ENCODE measurements at places on chromosomes 2 and 18.

DNA sequence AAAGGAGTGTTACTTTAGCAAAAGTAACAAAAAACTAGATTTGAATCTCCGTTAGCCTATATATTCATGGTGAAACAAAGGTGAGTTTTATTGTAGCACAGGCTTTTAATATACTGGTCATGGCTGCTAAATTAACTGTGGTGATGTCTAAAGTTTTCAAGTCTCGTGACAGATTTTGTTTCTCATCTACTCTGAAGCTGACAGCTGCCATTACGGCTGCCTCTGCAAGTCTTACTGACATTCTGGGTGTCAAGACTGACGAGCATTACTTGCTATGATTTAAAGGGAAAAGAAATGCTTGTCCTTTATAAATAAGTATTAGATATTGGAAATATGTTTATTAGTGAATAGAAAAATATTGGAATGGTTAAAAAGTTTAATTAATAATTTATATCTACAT lies 207.7 kb downstream of the DSEL start:
- DNase-seq = no peak

DNA sequence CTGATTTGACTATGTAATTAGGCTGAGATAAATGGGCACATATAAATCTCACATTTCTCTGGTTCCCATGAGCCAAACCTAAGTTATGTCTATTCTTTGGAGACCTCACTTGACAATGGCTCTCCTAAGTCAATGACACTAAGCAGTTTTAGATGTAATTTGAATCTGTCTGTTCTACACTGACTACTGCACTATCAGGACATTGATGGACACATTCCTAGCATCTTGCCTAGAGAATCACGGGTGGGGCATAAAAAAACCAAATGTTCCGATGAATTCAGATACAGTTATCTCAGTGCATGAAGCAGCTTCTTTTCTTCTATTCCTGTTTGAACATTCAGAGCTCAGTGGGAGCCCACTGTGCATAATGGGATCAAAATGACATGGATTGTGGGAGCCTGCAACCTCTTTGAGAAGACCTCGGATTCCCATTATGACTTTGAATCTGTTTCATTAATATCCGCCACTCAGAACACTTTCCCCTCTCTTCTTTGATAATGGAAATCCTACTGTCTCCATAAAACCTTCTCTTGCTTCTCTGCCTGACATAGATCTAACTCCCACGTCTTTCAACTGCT lies 110.8 kb downstream of the FSHR start:
- DNase-seq = no peak

DNA sequence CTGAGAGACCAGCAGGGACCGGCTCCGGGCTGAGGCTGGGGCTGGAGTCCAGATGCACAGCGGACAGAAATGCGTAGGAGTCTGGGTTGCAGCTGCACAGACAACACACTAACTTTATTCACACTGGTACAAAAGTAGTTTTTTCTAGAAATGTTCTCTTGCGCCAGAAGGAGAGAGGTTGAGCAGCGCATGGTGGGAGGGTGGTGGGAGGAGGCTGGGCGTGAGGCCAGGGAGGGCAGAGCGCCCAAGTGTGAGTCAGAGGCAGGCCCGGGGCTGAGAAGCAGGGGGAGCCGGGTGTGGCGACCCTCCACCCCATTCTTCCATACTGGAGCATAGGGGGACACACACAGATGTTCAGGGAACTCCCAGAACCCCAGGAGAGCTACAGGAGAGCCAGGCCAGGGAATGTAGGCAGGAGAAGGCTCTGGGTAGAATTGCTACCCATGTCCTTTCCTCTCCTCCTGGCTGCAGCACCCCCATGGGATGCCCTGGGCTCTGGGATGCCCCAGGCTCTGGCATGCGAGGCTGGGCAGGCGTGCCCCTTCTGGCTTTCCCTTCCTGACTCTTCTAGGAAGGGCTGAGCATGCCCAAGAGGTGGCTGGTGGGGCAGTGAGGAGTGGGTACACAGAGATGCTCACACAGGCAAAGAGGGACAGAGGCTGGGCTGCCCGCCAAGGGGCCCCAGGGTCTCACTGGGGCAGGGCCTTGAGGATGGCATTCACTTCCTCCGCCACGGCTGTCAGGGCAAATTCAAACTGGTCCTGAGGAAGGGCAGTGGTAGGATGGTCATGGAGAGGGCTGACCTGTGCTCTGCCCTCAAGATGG lies 10.6 kb downstream of the DNAJB2 start:
- DNase-seq = peak; percentile 10

DNA sequence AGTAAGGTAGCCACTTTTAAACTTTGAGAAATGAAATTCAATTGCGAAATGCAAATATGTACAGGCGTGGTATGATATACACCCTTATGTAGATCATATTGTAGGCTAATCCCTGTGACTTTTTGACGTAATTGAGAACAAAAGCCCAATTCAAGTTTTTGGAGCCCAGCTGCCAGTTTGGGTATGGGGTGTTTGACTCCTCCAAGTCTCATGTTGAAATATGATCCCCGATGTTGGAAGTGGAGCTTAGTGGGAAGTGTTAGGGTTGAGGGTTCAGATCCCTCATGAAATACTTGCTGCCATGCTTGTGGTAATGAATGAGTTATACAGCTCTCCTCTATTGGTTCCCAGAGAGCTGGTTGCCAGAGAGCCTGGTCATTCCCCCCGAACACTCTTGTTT lies 1666.8 kb downstream of the SUCLG1 start:
- no peak for DNase-seq

GRCh38 chr2:73006969-73007710 lies 64.4 kb downstream of the SFXN5 start:
- DNase-seq = no peak

- DNase-seq = no peak
Observed at GRCh38 chr18:34493566-34494358, 216.3 kb upstream of the DTNA start.

DNA sequence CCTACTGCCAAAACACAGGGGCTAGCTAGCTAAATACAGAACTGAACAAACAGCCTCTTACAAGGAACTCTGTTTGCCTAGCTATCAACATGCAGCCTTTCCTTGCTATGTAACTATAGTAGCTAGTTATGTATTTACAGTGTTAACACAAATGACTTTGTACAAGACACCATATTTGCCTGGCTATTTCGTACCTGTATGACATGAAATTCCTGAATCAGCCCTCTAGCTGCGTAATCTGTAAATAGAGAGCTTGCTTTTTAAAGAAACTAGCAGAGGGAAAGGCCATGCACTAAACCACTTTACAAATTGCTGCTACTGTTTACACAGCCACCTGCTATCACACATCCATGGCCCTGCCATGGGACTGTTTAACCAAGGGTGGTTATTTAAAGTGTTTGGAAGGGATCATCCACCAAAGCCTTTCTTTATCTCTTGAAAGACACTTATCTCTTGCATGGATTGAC lies 248.7 kb downstream of the TFCP2L1 start:
- no peak for DNase-seq

GRCh38 chr2:73984203-73984921 lies at the start of gene TET3:
TSS of gene TET3 (plus strand) at chr2:73984910. CDS start at chr2:73986404, 1,494 bp downstream.
- DNase-seq = no peak

- no peak for DNase-seq
Observed at GRCh38 chr2:160891353-160891740, 268.9 kb upstream of the TANK start.

DNA sequence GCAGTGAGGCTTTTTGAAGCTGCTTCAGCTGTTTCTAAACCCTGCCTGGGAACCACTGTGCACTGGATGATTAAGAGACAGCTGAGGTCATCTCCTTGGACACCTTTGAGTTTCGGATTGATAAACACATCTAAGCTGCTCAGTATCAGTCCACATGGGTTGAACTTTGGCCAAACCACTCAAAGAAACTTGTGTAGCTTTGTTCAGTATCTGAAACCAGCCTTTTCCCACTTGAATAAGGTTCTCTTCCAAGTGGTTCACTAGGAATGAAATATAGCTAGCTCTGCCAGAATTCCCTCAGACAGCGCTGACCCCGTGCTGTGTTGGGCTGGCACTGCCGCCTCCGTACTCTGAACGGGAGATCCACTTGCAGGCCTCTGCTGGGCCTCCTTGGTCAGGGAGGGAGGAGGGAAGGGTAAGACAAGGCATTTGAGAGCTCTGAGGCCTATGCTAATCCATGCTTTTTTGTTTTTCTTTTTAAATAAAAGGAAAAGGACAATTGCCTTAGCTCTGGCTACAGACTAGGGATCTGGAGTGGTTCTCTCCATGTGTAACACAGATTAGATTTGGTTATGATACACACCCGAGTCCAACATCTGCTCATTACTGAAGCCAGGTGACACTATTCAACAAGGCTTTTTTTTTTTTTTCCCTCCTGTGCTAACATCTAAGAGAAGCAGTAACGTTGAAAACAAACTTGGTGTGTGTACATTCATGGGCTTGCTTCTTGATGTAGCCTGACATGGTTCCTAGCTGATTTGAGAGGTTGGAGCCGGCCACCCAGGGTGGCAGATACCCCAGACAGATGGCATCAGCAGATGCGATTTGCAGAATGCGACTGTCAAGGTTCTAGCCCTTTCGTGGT lies 67.7 kb downstream of the NCK2 start:
- DNase-seq = no peak

GRCh38 chr2:200744201-200744602 lies 67.5 kb upstream of the BZW1 start:
- no peak for DNase-seq

GRCh38 chr2:11483806-11484617 lies 18.1 kb upstream of the E2F6 start:
- no peak for DNase-seq

- DNase-seq = no peak
Observed at GRCh38 chr2:100126897-100127401, 15.4 kb downstream of the AFF3 start.

DNA sequence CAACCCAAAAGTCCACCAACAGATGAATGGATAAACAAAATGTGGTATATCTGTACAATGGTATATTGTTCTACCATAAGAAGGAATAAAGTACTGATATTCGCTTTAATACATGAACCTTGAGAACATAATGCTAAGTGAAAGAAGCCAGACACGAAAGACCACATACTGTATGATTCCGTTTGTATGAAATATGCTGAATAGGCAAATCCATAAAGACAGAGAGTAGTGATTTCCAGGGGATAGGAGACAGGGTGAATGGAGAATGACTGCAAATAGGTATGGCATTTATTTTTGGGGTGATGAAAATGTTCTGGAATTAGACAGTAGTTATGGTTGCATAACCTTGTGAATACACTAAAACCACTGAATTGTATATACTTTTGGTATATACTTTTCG lies 28.6 kb upstream of the IHH start:
- no peak for DNase-seq

- no peak for DNase-seq
Observed at GRCh38 chr2:1818811-1819210, 74.5 kb upstream of the PXDN start.

- DNase-seq = no peak
Observed at GRCh38 chr18:78526923-78527711, 452.5 kb upstream of the SALL3 start.

DNA sequence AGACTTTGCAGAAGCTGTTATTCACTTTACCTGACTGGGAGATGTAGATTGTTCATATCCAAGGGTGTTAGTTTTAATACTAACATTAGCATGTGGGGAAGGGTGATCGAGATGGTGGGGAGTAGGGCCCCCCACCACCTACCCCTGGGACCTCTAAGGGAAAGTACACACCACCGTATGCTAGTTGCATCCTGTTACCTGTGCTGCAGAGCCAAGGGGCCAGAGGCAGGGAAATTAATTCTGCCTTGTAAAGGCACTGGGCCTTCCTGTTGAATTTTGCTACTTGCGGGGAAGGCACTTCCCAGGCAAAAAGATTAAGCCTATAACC lies 9.0 kb downstream of the STEAP3 start:
- DNase-seq = no peak

- peak; percentile 41 for DNase-seq
Observed at GRCh38 chr2:19866771-19867170, 35.0 kb downstream of the TTC32 start.

DNA sequence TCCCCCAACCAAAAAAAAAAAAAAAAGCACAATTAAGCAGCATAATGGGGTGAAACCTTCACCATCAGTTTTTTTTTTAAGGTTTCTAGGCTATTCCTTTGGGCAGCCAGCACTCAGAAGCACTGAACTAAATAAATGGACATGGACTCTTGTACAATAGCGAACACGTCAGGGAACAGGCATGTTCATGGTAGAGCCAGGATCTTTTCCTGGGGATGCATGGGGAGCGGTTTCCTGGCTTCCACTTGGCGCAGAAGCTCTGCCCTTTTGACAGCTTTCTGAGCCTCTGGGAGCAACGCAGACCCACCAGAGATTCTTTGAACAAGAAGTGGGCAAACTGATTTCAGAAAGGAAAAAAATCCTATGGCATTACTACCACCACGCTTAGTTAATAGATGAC lies 35.0 kb downstream of the ALPK2 start:
- DNase-seq = no peak

- DNase-seq = no peak
Observed at GRCh38 chr2:109207176-109207575, 78.2 kb downstream of the SH3RF3 start.

DNA sequence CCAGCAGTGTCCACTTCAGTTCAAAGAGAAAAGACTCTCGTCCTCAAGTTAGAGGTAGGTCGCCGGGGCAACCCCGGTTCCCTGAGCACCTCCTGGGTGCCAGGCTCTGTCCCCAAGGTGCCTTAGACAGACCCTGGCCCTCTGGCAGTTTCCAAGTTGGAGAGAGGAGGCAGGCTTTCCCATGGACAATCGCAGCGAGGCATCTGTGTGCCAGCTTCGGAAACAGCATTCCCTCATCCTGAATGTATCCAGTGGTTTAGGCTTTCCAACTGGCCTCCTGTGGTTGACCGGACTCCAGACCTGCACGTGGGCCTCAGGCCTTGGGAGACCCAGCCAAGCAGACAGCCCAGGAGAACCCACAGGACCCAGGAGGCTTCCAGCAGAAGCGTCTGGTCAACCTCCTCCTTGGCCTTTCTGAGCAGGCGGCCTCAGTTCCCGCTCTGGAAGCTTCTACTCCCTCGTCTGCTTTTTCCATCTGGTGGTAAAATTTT lies 70.3 kb downstream of the KCNF1 start:
- no peak for DNase-seq

DNA sequence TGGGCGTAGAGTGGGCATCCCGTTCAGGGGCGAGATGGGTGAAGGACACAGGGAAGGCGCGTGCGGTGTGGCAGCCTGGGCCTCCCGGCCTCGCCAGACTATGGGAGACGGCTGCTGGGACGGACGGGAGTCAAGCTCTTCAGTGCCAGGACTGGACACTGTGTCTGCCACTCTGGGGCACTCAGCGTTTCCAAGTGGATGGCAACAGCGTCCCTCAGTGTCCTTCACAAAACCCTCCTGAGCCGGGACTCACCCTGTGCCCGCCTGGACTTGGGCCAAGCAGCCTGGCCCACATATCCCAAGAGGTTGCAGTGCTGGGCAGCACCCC lies 16.3 kb upstream of the BOK start:
- no peak for DNase-seq

GRCh38 chr18:60975420-60975819 lies 357.8 kb upstream of the CDH20 start:
- DNase-seq = no peak

DNA sequence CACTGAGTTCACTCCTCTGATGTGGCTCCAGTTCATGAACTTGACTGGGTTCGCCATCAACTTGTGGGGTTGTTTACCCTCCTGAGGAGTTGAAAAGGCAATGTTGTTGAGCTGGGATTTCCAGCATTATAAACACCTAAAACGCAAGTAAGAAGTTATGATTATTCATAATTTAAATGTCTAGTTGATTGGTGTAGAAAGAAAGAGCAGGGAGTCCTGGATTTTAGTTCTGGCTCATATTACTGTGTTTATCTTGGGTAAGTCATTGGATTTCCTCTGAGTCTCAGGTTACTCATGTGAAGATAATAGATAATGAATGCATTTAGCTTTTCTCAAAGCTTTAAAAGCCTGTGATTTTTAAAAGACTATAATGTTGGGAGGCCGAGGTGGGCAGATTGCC lies 438.0 kb upstream of the CDH20 start:
- DNase-seq = no peak

- no peak for DNase-seq
Observed at GRCh38 chr18:47522359-47522758, 270.9 kb upstream of the SKOR2 start.

Measured in RCC 7860 (cell line).